Frontal cortex (tissue), 4 donors: ENCODE measurements at places on chromosomes 1 and 21. TPM values are rescaled to one million over a fixed set of nuclear protein-coding genes. Genes with fewer than 3 reads are reported as not detected.

- no peak for DNase-seq
These were observed 116.9 kb downstream of the PTPRC start for GRCh38 chr1:198755715-198756114.

DNA sequence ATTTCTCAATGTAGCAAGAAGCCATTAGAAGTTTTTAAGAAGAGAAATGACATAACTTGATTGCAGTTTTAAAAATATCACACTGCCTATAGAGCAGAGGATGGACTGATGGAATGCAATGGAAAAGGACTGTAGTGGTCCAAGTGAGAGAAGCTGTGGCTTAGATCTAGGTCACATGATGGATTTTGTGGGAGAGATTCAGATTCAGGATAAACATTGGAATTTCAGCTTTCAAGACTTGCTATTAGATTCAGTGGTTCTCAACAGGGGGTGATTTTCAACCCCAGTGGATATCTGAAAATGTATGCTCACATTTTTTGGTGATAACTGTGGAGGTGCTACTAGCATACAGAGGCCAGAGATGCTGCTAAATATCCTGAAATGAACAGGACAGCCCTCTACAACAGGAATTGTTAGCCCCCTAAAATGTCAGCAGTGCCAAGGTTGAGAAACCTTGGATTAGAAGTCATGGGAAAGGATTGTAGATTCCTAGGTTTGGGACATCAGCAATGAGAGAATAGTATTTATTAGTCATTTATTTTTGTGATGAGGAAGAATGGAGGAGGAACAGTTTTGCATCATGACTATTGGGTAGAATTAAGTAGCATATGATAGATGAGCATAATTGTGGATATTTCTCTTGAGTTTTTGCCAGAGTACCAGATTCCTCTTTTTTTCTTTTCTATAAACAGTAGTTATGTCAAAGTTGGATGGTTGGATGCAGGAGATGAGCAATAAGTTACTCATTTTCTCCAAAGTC is 30.1 kb upstream of the KCNK2 start:
- DNase-seq, result no peak

DNA sequence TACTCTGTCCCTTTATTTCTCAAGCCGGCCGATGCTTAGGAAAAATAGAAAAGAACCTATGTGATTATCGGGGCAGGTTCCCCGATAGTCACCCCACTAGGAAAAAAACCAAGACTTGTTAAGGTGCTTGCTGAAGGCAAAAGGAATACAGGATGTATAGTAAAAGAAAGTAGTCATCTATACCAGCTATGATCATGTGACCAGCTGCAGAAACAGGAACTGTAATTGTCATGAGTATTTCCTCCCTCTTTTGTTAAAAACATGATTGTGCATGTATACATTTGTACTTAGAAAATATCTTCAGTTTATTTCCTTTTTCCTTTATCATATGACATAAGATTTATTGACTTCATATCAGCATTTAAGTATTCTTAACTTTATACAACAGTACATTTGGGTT is 30.5 kb downstream of the PIGK start:
- DNase-seq, result no peak

GRCh38 chr1:51948491-51948915 is 42.0 kb downstream of the RAB3B start:
- no peak for DNase-seq

GRCh38 chr21:38903690-38904139 is 98.0 kb downstream of the ETS2 start:
- DNase-seq, result no peak

CHI3L1 gene
- total RNA-seq, result not detected

OR2L3 gene
- total RNA-seq, result 0.41 TPM

- DNase-seq, result peak; percentile 89
These were observed 53.5 kb upstream of the CNTN2 start for GRCh38 chr1:204989266-204990058.

NLRP3 gene
- total RNA-seq, result 0.82 TPM

- no peak for DNase-seq
These were observed 48.4 kb downstream of the COLGALT2 start for GRCh38 chr1:183989078-183989577.

PFKL gene
- 111 TPM for total RNA-seq

NBPF4 gene
- total RNA-seq, result not detected

SPRR1A gene
- not detected for total RNA-seq

DNA sequence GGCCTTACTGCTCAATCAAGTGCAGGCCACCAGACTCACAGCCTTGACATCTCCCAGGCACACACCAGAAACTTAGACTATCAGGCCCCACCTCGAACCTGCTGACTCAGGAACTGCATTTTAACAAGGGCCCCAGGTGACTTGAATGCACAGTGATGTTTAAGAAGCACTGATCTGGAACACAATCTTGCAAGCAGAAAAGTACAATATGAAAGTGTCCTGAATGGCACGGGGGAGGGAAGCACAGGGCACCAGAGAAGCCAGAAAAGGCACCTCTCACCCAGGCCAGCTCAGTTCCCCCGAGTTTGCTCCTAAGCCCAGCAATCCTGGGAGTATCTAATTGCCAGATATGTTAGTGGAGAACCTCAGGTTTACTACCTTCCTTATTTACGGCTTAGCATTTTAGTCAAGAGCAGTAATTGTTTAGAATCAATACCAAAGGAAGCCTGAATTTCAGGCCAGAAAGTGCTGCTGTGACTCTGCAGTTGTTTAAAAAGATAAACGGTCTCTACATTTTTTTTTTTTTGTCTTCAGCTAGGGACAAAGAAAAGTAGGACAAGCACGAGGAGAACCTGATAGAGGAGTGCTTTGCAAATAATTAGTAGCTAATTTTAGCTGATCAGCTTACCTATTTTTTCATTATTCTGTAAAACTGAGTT is 50.9 kb upstream of the CDC42BPA start:
- no peak for DNase-seq

DNA sequence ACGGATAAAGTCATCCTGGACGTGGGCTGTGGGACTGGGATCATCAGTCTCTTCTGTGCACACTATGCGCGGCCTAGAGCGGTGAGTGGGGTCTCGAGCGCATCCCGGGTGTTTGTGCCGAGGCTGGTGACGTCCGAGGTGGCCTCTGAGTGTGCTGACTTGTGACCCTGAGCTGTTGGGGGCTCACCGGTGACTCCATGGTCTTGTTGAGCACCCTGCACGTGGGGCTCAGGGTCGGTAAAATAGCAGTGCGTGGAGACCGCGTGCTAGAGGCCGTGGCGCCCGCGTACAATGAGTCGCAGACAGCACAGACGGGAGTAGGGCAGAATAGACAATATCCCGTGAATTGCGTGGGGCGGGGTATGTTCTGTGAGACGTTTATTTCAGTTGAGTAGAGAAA is 13.1 kb downstream of the PRMT2 start:
- DNase-seq, result no peak

GUCA2B gene
- total RNA-seq, result not detected

DNA sequence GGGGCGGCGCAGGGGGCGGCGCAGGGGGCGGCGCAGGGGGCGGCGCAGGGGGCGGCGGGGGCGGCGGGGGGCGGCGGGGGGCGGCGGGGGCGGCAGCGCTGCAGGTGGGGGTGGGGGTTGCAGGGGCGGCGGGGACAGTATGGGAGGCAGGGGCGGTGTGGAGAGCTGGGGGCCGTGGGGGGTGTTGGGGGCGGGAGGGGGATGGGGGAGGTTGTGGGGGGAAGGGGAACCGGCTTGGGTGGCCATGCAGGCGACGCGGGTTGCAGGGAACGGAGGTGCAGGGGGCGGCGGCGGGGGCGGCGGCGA is 13.0 kb upstream of the SLC19A1 start:
- peak; percentile 58 for DNase-seq

GRCh38 chr1:91557039-91557690 is 56.5 kb downstream of the CDC7 start:
- no peak for DNase-seq

- no peak for DNase-seq
These were observed 19.8 kb upstream of the ASB17 start for GRCh38 chr1:75952016-75952415.

DNA sequence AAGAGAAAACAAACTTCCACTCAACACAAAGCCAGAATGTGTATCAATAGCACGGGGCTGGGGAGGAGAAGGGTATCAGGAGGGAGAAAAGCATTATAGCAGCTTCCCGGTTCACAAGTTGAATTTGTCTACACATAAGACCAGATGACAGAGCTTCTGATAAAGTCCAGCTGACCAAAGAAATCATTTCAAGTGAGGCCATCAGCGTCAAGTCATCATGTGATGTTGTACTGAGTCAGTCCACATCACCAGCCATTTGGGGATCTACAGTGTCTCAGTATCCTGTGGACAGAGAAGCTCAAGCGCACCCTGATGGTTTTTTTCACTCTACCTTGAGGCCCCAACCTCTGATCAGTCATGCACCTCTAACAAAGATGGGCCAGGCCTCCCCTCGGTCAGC is 33.0 kb downstream of the SETD4 start:
- DNase-seq, result no peak

- no peak for DNase-seq
These were observed 10.7 kb downstream of the KCNA10 start for GRCh38 chr1:110508028-110508940.

- peak; percentile 49 for DNase-seq
These were observed at the start of gene HES2 for GRCh38 chr1:6419804-6420453. Gene HES2, minus strand, starts transcription at chr1:6419919. Its CDS starts 99 bp downstream, at chr1:6419820.

LRIG2 gene
- total RNA-seq, result 28.1 TPM

HORMAD1 gene
- 0.82 TPM for total RNA-seq

- DNase-seq, result peak; percentile 27
These were observed 2.7 kb downstream of the HIVEP3 start for GRCh38 chr1:41915786-41916571.

SGIP1 gene
- total RNA-seq, result 45.2 TPM

GRCh38 chr1:22665752-22666151 is 12.7 kb downstream of the C1QB start:
- DNase-seq, result no peak

PDE4B gene
- 91.7 TPM for total RNA-seq

TGFBR3 gene
- 4.9 TPM for total RNA-seq

DNA sequence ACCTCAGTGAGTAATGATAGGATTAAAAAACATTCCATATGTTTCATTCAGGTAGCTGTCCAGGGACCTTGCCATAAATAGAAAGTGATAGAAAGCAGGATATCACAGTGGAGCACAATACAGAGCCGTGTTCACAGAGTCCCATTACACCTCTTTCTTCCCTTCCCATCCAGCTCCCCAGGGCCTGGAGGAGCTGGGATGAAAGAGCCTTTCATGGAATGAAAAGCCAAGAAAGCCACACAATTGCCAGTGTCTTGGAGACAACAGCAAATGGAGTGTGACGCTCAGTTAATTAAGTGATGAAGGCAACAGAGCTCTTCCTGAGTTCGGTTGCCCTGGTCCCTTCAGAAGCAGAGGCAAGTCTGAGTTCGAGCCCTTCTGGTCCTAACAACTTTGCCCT is 387.3 kb upstream of the PLXNA2 start:
- peak; percentile 4 for DNase-seq

DNA sequence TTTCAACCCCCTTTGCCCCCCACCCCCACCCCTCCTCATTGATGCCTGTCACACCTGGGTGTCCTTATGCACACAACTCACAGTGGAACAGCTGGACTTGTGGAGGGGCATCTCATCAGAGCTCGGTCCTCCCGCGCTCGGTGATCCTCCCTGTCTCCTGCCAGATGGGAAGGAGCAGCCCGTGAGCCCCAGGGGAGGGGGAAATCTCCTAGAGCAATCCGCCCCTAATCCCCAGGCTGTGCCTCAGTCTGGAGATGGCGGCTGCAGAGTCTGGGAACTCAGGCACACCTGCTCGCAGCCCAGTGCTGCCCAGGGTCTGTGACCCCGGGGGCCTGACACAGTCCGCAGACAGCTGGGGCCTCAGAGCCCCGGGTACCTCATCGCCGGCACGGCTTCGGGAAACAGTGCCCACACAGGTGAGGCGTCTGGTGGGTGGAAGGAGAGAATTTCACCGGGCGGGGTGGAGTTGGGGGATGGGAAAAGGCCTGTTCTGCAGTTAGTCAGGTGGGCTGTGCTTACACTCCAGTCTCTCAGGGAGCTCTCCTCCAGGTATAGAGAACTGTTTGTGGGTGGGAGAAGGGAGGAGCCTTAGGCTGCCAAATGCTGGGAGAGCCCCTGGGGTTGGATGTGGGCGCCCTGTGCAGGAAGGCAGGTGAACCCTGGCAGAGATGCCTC is 29.3 kb downstream of the TMCC2 start:
- DNase-seq, result no peak

GRCh38 chr1:224563666-224564065 is 52.5 kb upstream of the CNIH3 start:
- DNase-seq, result no peak

- DNase-seq, result no peak
These were observed 1.6 kb upstream of the PLEKHA6 start for GRCh38 chr1:204361341-204361771.

DNA sequence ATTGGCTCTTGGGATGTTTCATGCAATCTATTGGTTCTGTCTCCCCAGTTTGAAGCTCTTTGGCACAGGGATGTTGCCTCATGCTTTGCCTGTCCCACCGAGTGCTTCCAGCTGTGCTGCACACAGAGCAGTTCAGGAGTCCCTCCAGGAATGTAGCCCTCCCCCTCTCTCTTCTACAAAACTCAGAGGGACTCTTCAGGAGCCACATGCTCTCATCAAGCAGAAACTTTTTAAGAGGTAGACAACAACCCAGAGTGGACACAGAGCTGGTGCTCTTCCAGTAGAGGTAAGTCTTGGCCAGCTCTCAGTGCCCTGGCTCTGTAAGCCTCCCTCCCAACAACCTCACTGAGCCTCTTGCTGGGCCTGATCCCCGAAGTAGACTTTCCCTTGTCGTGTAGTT is 11.6 kb upstream of the ZNF697 start:
- no peak for DNase-seq

KRTAP13-2 gene
- not detected for total RNA-seq

- no peak for DNase-seq
These were observed 29.8 kb downstream of the UCK2 start for GRCh38 chr1:165857046-165857801.

- DNase-seq, result no peak
These were observed 4.9 kb downstream of the C1orf198 start for GRCh38 chr1:230863449-230863848.

DNA sequence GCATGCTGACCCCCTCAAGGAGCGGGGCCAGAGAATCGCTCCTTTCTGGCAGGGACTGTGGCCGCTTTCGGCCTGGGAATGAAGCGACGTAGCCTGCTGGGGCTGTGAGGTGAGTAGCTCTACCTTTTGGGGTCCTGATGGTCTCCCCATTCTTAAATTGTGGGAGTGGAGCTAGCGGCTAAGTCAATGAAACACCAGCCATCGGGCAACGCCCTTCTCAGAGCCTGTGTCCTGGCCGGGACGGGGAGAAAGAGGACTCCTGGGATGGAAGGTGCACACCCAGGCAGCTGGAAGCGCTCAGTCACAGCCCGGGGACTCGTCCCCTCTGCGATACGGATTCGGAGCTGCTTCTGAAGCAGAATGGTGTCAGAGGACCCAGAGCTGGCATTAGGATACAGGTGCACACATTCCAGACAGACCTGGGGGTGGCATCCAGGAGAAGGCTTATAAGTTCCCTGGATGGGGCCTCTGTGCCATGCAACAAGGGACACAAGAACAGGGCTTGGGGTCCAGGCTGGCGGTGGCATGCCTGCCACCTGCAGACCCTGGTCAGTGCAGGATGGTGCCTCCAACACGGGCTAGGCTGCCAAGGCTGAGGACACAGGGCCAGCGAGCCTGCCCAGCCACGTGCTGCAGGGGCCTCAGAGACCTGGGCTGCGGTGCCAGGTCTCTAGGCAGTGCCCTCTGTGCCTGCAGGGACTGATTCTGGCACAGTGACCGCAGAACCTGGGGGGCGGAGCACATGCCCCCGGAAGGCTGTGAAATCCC is 945 bp upstream of the WNT9A start:
- peak; percentile 28 for DNase-seq
